Left lung (tissue), 14 donors: ENCODE measurements at places on chromosomes 7 and 10. TPM values are rescaled to one million over a fixed set of nuclear protein-coding genes. Genes with fewer than 3 reads are reported as not detected.

GRCh38 chr7:157056246-157056645 lies 45.8 kb upstream of the MNX1 start:
- DNase-seq: no peak

Gene NUP42
- polyA plus RNA-seq: 62.7 TPM

Gene TSPAN13
- polyA plus RNA-seq: 143 TPM

Gene GARIN1A
- polyA plus RNA-seq: 2.0 TPM

DNA sequence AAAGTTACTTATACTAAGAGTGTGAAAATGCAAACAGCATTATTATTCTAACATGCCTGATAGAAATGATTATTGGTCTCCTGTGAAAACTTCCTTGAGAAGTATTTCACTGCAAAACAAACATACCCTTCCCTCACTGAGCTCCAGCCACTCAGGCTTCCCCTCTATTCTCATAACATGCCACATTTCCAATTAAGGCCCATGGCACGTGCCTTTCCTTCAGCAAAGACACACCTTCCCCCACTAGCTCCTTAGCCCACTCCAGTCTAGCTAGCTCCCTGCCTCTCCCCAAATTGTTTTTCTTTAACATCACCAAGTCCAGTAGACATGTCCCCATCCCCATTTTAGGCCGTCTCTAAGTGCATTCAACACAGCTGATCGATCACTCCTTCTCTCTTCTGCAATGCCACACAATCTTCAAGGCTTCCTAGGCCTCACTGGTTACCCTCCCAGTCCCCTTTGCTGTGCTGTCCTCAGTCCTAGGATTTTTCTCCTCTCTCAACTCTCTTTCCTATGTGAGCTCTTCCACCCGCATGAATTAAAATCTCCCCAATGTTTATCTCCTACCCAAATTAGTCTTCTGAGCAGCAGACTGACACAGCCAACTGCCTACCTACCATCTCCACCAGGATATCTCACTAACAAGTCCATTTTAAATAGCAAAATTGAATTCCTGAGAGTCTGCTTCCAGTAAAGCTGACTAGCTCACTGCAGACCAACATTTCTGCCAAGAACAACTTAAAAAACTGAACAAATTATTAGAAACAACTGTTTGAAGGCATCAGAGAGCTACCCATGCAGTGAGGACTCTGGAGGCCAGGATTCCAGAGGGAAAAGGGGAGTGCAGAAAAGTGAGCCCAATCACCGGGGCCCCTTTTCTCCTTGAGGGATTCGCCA lies 11.9 kb downstream of the CYTH3 start:
- no peak for DNase-seq

Gene SPACDR
- 4.7 TPM for polyA plus RNA-seq

GRCh38 chr10:6020826-6021225 lies 41.3 kb downstream of the IL2RA start:
- no peak for DNase-seq

Gene STEAP1B
- 3.4 TPM for polyA plus RNA-seq

Gene LDB3
- 1.3 TPM for polyA plus RNA-seq

DNA sequence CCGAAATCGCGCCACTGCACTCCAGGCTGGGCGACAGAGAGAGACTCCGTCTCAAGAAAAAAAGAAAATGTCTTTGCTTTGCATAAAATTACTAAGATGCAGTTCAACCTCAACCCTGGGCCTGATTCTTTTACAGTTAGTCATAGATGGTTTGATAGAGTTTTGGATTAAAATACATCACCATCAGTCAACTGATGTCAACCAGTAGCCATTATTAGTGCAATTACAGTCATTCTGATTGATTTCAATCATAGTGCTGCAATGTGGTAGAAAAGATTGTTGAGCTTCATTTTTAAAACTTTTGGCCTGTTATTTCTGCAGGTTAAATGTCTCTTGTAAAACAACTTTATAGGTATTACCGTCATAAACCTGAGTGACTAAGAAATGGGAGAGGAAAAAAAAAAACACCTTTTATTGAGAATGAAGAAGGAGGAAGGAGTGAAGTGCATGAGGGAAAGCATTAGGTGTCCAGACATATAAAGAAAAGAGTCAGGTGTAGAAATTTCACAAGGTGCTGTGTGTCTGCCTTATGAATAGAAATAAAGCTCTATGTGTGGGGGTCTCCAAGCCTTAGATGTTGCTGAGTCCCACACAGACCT lies 150.6 kb downstream of the TRIL start:
- DNase-seq: no peak

GRCh38 chr10:99615426-99615825 lies 4.8 kb downstream of the SLC25A28 start:
- DNase-seq: no peak

DNA sequence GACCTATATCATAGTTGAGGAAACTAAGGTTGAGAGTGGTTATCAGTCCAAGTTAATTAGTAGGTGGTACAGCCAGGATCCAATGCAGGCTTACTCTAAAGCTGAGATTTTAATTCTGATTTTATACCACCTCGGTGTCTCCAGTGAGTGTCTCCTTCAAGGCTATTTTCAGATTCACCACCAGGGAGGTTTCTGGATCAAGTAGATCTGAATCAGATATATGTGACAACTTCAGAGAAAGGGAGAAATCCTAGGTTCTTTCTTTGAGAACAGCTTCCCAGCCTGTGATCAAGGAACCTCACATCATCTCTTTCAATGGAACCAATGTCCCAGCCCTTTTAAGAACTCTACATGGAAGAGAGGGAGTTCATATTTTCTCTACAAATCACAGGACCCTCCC lies 429.2 kb downstream of the SORCS3 start:
- DNase-seq: no peak

- DNase-seq: no peak
These were observed 15.5 kb upstream of the TMEM120A start for GRCh38 chr7:76009672-76010600.

- no peak for DNase-seq
These were observed 30.5 kb downstream of the SHTN1 start for GRCh38 chr10:116974456-116975005.

DNA sequence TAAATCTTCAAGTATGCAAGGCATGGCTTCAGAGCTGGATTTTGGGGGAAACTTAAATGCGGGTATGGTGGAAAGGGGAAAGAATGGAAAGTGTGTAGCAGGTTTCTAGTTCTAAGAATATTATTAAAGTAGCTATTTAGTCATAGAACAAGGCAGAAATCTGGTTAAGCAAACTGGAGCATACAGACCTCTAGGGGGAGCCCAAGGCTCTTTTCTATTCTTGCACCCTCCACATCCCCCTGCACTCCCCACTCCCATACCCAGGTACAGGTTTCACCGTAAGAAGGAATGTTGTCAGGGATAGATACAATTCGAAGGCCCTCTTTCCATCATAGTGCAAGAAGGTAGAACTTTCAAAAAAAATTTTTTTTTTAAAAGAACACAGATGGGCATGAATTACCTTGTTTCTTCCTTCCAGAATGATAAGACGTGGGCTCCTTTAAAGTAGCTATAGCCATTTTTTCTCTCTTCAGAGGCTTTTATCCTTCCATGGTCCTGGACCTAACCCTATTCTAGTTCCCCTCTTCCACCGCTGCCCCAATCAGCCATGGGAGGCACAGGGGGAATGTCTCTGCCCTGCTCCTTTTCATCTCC lies 41.5 kb upstream of the SMIM30 start:
- peak; percentile 22 for DNase-seq

Gene AKR1B1
- 71.1 TPM for polyA plus RNA-seq

DNA sequence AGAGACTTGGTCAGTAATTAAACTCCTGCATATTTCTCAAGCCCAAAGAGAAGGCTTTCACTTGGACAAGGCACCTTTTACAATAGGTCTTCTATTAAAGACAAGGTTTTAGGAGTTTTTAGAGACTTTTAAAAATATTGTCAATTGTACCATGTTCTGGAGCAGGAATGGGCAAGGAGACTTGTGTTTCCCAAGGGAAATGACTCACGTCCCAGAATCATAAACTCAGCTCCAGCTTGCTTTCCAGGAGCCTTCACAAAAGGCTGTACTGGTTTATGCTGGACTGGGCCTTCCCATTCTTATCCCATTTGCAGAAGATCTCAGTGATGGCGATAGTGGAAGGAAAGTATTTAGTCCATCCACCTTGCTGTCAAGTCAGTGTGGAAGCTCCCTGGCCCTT lies 7.8 kb upstream of the GLI3 start:
- DNase-seq: no peak

GRCh38 chr10:11782793-11783557 lies 40.2 kb upstream of the PROSER2 start:
- DNase-seq: no peak

DNA sequence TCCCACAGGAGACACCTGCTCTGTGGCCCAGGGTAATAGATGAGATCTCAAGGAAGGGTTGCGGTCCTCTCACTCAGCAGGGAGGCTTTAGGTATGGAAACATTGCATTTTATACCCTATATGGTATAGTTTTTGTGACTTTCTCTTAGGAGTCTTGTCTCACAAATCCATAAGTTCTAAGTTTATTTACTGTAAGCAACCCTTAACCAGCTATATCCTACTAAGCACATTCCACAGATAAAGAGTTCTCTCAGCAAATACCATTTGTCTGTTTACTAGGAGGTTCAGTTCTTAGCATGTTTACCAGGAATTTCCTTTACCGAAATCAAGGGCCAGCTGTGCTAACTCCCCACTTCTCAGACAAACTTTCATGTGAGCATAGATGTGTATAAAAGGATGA lies 66.9 kb downstream of the ANLN start:
- DNase-seq: no peak

- no peak for DNase-seq
These were observed 79.9 kb upstream of the FOXI2 start for GRCh38 chr10:127657056-127657455.

GRCh38 chr7:109582211-109582610 lies 1012.5 kb downstream of the DNAJB9 start:
- no peak for DNase-seq

Gene EPHA1
- 14.7 TPM for polyA plus RNA-seq

Gene VWA2
- 30.6 TPM for polyA plus RNA-seq

- no peak for DNase-seq
These were observed 29.8 kb downstream of the ZMIZ1 start for GRCh38 chr10:79098596-79099015.

DNA sequence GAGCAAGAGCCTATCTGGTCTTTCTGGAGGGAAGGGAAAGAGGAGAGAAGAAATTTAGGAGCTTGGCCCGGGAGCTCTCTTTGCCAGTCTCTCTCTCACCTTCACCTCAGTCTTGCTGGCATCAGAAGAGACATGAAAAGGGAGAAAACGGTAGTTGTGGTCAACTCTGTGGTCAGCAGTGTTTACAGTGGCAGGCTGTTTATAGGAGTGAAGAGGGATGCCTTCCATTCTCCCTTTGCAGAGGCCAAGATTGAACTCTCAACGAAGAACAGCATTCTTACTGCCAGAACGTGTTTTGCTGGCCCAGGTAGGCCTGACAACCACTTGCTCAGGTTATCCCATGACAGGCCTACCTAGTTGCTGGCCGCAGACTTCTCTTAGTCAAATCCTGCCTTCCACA lies 133.3 kb downstream of the CCDC3 start:
- DNase-seq: no peak

DNA sequence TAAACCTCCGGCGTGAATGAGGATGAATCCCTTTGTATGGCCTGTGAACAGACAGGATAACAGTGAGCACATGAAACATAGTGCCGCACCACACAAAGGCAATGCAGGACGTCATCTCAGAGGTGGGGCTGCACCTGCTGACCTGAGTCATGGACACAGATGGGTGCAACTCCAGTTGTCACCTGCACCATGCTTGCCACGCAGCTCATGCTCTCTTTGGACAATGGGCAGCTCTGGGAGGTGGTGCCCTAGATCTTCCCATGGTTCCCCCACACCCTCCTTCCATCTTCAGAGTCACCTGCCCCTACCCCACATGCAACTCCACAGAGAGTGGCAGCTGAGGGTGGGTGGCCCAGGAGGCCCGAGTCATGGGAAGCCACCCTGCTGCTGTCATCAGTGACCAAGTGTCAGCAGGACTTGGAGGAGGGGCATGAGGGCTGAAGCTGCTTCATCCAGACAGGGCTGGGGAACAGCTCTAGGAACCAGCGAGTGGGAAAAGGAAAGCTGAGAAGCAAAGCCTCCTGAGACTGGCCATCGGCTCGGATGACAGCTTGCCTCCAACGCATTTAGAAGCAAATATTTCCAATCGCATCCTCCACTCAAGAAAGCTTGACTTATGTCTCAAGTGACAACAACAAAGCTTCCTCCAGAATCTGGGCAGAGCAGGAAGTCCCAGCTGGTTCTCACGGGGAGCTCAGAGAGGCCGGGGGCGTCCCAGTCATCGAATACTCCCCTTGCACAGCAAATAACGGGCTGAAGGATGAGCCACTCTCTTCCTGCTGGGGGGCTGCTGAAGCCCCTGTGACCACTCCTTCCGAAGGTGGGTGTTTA lies 27.1 kb downstream of the VIPR2 start:
- no peak for DNase-seq

- no peak for DNase-seq
These were observed 3.2 kb downstream of the SLC35B4 start for GRCh38 chr7:134313543-134313942.

Gene HSPA12A
- 13.5 TPM for polyA plus RNA-seq

GRCh38 chr7:9091282-9091681 lies 657.9 kb downstream of the NXPH1 start:
- no peak for DNase-seq

Gene ADAMTS14
- polyA plus RNA-seq: 7.1 TPM

Gene TBX20
- 0.09 TPM for polyA plus RNA-seq

- no peak for DNase-seq
These were observed 152.5 kb downstream of the LCOR start for GRCh38 chr10:96984541-96985131.

- no peak for DNase-seq
These were observed 178.5 kb downstream of the NRP1 start for GRCh38 chr10:33155720-33156638.

DNA sequence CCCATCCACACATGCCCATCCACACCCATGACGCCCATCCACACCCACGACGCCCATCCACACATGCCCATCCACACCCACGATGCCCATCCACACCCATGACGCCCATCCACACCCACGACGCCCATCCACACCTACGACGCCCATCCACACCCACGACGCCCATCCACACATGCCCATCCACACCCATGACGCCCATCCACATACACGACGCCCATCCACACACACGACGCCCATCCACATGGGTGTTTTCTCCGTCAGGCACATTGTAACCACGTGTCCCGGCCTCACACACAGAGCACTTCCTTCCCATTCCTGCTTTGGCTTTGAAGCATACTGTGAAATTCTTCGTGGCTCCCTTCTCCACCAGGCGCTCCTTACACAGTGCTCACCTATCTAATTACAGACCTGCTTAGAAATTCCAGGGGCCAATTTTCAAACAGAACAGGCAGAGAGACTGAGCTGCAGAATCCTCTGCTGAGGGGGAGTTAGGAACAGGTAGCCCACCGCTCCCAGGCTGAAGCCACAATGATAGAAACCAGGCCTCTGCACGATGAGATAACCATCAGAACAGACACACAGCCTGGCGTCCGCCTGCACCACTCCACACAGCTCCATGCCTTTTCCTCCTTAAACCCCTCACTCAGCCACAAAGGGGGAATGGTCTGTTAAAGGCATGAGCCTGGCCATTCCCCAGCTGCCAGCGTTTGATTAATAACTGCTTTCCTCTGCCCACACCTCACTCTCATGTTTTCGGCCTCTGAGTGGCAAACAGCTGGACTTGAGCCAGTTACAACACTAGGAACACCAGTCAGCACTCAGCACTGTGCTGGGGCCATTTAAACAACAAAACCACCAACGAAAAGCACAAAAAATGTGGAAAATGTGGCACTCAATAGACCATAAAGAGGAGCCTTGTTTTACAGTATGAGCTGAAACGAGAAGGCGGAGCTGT lies 501.6 kb downstream of the PTPRN2 start:
- DNase-seq: no peak

Gene UCN3
- 0.76 TPM for polyA plus RNA-seq
